A549 treated with CORT108297 at 1 μM for 4 hours (cell line): ENCODE measurements at places on chromosomes 12 and 14. TPM values are rescaled to one million over a fixed set of nuclear protein-coding genes. Genes with fewer than 3 reads are reported as not detected.

ANKS1B gene
- total RNA-seq: 0.20 to 0.63 TPM (median 0.48 TPM) in 5 replicates

INHBC gene
- total RNA-seq: 0.05 to 0.08 TPM in 2 of 5 replicates, not detected in the others

GPR132 gene
- total RNA-seq: 0.37 to 0.81 TPM (median 0.68 TPM) in 5 replicates

KCNH3 gene
- total RNA-seq: 1.8 to 2.9 TPM (median 2.8 TPM) in 5 replicates

ANGEL1 gene
- 6.2 to 9.4 TPM (median 9.1 TPM) in 5 replicates for total RNA-seq

ADAMTS20 gene
- total RNA-seq: not detected in 5 replicates

ULK1 gene
- 23.6 to 46.3 TPM (median 41.0 TPM) in 5 replicates for total RNA-seq
